ENCODE measurements at places on chromosomes 12 and 14.

GRCh38 chr12:123148223-123148622 lies 2.7 kb downstream of the PITPNM2 start:
- no peak for DNase-seq

- DNase-seq: no peak
Observed at GRCh38 chr12:98403385-98403784, 112.0 kb upstream of the TMPO start.

- DNase-seq: peak; percentile 89
Observed at GRCh38 chr14:77989441-77989991, 180.7 kb upstream of the NRXN3 start.

GRCh38 chr12:122874081-122874480 lies 21.8 kb downstream of the VPS37B start:
- no peak for DNase-seq

- DNase-seq: no peak
Observed at GRCh38 chr14:73741386-73741875, 27.2 kb upstream of the PNMA1 start.
